AG04449 (cell line): ENCODE measurements at places on chromosomes 11 and 22.

GRCh38 chr11:18768978-18769377, 22.6 kb downstream of the PTPN5 start:
- no peak for DNase-seq

DNA sequence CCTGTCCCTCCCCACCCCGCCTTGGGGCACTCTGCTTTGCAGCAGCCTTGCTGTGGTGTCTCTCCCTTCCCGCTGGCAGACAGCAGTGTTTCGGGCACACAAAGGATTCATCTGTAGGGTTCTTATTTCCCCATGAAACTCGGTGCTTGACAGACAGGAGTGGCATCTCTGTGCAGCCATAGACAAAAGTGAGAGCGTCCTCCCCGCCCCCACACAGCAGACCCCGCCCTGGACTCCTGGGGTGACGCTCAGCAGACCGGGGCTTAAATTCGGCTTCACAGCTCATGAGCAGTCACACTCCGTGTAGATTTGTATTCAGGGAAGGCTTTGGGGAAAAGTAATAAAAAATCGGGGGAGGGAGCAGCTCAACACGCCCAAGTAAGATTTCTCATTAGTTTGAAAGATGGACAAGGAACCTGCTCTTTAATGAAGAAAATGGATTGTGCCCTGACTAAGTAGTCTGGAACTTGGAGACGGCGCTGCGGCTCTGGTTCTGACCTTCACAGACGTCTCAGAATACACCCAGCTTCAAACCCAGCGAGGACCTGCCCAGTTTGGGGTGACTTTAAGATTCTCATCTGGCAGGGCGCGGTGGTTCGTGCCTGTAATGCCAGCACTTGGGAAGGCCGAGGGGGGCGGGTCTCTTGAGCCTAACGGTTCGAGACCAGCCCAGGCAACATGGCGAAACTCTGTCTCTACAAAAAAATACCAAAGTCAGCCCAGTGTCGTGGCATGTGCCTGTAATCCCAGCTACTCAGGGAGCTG, 136.0 kb downstream of the CACNA1I start:
- DNase-seq = no peak

DNA sequence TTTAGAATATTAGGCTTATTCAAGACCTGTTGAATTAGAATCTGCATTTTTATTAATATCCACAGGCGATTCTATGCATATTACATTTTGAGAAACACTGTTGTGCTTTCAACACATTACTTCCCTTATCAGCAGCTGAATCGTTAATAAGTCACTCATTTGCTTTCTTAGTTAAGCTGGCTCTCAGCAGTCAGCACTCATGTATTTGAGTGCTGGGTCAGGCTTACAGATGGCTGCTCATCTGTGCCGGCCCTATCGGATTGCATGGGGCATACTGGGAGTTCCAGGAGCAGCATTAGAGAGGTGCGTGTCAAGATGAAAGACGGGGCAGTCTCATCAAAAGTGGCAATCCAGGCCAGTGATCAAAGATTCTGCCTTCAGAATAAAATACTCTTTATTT, 10.8 kb upstream of the OR51L1 start:
- DNase-seq = no peak

DNA sequence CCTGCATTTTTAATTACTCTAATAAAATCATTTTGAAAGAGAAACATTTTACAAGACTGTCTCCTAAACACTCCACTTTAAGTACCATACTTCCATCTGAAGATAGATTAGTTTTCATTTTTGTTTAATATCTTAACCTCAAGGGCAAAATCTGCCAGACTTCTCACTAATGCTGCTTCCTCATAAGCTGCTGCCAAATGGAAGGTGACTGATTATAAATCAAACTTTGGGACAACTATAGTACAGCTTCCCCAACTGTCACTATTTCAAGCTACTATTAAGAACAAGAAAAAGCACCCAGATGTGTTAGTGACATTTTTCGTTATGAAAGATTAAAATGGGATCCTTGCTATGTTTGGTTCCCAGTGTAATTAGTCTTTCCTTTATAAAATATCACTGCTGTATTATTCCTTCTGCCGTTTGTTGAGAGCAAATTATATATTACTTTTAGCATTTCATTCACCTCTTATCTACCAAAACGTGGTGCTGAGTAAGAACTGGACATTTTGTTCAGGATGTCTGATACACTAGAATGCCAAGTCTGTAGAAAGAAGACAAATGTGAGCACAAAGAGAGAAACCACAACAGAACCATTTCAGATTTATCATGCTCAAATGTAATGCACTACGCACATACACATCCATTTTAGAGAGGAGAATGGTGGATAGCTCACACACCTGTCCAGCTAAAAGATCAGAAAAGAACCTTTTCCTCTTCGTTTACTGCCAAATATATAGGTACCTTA, 312.2 kb upstream of the C11orf87 start:
- DNase-seq = no peak

DNA sequence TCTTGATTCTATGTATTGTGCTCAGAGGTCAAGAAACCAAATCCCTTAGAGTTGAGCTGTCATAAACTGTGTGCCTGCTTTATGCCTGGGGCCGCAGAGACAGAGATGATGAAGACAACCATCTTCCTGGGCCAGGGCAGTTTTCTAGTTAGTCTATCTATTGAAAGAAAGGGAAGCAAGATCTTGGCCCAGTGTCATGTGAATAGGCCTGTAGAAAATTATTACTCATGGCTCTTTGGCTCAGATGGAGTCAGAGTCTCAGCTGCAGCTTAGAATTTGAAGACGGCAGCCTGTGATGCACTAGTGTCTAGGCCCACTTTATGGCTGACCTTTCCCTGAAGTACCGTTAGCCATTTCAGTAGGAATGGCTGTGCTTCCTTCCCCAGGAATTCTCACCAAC, 112.0 kb downstream of the DBX1 start:
- no peak for DNase-seq

DNA sequence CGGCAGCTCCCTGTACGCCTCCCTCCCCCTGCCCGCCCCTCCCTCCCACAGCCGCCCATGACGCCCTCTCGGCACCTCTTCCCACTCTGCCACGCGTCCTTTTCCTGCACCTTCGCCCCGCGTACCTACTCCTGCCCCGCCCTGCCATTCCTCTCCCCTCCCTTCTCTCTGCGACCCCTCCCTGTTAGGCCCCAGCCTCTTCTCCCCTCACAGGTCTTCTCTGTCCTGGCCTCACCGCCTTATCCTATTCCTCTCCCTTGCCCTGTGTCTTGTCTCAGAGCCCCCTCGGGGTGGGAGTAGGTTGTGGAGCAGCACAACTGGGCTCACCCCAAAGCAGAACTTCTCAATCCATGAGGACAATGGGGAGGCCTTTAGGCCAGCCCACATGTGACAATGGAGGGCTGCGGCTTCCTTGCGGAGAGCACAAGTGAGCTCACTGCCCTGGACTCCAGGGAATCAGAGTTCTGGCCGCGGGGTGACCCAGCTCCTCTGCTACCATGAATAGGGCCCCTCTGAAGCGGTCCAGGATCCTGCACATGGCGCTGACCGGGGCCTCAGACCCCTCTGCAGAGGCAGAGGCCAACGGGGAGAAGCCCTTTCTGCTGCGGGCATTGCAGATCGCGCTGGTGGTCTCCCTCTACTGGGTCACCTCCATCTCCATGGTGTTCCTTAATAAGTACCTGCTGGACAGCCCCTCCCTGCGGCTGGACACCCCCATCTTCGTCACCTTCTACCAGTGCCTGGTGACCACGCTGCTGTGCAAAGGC, 539 bp downstream of the SLC35C1 start:
- DNase-seq = no peak

- no peak for DNase-seq
These were observed 28.5 kb downstream of the LINC01488 start for GRCh38 chr11:69509846-69510390.

DNA sequence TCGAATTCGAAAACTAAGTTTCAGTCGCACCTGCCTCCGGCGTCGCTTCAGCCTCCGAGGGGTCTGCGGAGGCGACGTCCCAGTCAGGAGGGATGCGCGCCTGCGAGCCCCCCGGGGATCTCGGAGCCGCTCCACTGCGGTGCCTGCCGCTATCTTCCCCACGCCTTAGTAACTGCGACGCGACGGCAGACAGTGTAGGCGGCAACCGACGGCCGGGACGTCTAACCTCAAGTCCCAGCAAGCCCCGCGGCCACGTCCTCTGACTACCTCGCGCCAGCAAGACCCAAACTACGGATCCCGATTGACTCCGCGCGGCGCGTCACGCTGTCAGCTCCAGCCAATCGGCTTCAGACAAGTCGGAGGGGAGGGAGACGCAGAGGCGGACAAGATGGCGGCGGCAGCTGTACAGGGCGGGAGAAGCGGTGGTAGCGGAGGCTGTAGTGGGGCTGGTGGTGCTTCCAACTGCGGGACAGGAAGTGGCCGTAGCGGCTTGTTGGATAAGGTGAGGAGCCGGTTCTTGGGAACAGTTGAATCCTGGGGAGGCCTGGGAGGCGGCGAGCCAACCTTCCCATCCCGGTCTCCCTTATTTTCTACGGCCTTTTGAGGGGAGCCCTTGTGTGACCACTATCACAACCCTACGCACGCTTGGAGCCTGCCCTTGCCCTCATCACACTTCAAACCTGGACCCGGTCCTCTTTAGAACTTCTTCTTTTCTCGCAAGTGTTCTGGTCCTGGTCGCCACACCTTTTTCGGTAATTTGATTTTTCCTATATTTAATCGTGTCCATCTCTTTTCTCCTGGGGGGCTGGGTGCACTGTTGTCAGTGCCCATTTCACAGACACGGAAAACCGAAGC, at the start of the genes SPCS2 and XRRA1:
TSS of gene SPCS2 (plus strand) at position 369 of the 855 bp plus-strand sequence. CDS start at position 389, 20 bp downstream.
TSS of gene XRRA1 (minus strand) at position 194 of the 855 bp plus-strand sequence. CDS start 8,213 bp downstream, outside the sequence.
- peak; percentile 91 for DNase-seq

GRCh38 chr11:116294630-116295029, 478.2 kb downstream of the BUD13 start:
- DNase-seq = peak; percentile 42

GRCh38 chr11:77726524-77726923, 88.9 kb upstream of the CLNS1A start:
- DNase-seq = no peak

DNA sequence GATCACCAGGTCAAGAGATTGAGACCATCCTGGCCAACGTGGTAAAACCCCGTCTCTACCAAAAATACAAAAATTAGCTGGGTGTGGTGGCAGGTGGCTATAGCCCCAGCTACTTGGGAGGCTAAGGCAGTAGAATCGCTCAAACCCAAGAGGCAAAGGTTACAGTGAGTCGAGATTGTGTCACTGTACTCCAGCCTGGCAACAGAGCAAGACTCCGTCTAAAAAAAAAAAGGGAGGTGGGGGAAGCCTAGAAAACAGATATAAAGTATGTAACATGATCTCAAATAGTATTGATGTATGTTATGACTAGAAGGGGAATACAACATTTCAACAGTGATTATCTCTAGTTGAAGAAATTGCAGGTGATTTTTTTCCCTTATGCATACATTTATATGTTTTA, 61.4 kb downstream of the SLC1A2 start:
- DNase-seq = no peak

- DNase-seq = no peak
These were observed 21.9 kb upstream of the VWA5A start for GRCh38 chr11:124093330-124093729.

DNA sequence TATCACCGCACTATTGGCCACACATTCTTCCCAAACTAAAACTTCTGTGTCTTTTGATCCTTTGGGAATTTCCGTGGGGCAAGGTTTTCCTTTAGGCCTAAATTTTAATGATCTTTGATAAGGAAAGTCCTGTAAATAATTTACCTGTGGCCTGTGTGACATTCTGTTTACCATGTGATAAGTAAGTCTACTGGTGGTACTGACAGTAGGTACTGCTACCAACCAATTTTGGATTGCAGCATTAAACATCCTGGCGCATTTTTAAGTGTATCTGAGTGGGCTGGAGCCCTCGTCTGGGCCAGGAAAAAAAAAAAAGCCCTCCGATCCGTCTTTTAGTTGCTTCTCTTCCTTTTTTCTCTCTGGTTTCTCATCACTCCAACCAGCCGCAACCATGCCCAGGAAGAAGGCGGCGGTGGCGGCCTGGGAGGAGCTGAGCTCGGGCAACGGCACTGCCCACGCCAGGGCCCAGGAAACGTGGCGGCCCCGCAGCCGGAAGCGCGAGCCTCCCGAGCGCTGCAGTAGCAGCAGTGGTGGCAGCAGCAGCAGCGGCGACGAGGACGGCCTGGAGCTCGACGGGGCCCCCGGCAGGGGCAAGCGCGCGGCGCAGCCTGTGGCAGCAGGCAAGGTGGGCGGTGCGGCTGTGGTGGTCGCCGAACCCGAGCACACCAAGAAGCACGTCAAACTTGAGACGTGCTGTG, 33.6 kb downstream of the ASRGL1 start:
- no peak for DNase-seq

GRCh38 chr11:29333993-29334775, 682.6 kb downstream of the KCNA4 start:
- DNase-seq = no peak

DNA sequence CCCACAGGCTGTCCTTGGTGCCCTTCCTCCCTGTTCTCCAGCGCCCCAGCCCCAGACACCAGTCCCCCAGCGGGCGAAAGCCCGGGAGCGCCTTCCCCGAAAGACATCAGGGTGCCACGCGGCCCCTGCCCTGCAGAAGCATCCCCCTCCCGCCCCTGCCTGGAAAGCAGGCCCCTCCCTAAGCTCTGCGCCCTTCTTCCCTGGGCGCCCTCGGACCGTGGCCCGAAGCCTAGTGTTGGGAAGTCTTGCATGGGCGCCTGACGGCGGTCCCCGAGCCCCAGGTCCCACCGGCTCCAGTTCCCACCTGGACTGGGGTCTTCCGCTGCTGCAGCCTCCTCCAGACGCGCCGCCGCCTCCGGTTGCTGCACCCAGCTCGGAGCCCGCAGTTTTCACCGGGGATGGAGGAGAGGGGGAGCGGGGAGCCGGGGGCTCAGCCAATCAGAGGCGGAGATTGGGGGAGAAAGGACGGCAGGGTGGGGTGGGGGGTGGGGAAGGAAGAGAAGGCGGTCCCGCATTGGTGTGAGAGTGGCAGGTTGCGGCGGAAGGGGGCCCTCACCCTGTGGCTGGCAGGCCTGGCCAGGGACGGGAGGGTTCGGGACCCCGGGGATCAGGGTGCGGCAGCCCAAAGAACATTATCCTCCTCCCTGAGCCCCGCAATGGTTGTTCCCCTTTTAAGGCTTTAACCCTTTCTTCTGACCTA, at the start of gene THY1:
TSS of gene THY1 (minus strand) at position 364 of the 700 bp plus-strand sequence. CDS start 2,267 bp downstream, outside the sequence.
- DNase-seq = no peak

GRCh38 chr11:123055191-123055901, 6.6 kb downstream of the HSPA8 start:
- DNase-seq = no peak

GRCh38 chr11:61554172-61554988, 26.5 kb downstream of the SYT7 start:
- no peak for DNase-seq

GRCh38 chr11:134634897-134635831, 223.1 kb upstream of the B3GAT1 start:
- no peak for DNase-seq
